Stimulated activated CD8-positive, alpha-beta memory T cell treated with anti-CD3 and anti-CD28 coated beads, Interleukin-7, amount 100 ng/mL, for 1 hour (primary cell): ENCODE measurements at places on chromosomes 3 and 15.

DNA sequence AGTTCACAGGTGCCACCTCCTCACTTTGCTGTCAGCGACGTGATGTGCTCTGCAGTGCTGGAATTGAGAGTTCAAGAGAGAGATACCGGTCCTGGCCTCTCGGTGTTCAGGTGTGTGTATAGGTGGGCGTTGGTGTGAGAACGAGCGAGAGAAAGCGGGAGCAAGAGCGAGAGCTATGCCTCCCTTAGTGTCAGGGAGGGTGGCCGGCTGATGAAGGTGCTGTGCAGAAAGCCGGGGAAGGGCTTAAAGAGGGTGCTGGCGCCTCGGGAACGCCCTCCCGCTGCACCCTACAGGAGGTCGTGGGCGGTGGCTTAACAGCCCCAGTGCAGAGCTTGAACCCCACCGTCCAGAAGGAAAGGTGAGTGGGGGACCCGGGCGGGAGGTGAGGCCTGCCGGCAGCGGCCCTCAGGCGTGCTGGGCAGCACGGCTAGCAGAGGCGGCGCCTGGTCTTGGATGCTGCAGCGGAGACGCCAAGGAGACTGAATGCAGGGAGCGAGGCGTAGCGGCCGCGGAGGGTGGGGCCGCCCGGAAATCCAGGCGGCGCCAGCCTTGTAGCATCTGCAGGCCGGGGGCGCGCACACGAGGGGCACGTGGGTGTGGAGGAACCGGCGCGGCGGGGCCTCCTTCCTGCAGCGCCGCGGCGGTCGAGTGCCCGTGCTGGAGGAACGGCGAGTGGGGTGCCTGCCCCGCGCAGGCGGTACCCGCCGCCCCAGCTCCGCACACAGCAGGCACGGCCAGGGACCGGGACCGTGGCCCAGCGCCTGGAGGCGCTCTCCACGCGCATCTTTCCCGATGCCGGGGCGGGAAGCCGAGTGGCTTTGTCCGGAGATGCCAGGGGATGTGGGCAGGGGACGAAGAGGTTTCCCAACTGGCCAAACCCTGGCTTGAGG, 246.8 kb upstream of the TOPAZ1 start:
- no peak for DNase-seq

- DNase-seq = no peak
These were observed 78.6 kb downstream of the FHIT start for GRCh38 chr3:61172684-61173083.

GRCh38 chr3:182954553-182955235, 25.6 kb downstream of the DCUN1D1 start:
- no peak for DNase-seq

DNA sequence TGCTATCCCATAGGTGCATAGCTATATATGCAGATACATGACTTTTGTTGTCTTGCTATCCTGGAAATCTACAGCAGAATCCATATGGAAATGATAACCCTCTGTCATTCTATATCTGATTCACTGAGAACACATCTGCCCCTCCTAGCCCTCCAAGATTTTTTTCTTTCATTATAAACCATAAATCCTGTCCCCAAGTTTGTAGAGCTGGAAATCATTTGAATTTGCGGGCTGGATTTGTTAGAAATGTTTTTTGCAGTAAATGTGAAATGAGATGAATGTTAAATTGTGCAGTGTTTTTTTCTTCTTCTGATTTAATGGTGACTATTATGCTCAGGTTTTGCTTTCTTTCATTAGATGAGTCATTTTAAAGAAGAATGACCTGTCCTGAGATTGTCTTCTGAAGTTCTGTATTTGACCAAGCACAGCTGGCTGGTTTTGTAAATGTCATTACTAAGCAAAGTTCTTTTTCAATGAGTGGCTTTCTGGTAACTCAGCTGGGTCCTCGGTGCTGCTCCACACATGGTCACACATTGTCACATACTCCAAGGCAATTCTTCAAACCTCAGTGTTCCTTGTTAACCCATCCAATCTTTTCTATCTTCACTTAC, 25.3 kb upstream of the ABHD17C start:
- DNase-seq = no peak

GRCh38 chr15:76353023-76353577, 16.5 kb downstream of the ISL2 start:
- DNase-seq = no peak

GRCh38 chr3:110579840-110580550, 491.6 kb upstream of the NECTIN3 start:
- no peak for DNase-seq

GRCh38 chr3:62992520-62992919, 117.3 kb upstream of the CADPS start:
- no peak for DNase-seq
